ENCODE measurements at places on chromosomes 1 and 21. TPM values are rescaled to one million over a fixed set of nuclear protein-coding genes. Genes with fewer than 3 reads are reported as not detected.

Gene CELA2B
- 0.41 TPM for total RNA-seq

DNA sequence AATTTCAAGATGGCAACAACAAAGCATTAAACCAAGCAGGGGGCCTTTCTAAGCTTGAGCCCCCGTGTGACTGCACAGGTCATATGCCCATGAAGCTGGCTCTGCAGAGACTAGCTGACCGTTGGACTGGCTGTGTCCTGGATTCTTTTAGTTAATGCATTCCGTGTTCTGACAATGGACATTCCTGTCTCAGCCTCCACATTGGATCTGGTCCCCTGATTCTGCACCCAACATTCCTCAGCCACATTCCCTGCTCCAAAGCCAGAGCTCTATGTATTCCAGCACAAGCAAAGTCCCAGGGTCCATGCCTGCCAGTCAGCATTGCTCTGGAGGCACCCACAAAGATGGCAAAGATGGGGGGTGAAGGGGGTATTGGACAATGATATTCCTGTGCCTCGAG is 5.1 kb upstream of the NAV1 start:
- no peak overlapping the region for H3K27ac ChIP-seq
- DNase-seq: no peak
- no peaks in the 10 kb centered on the region for H3K4me1 ChIP-seq

Gene SH2D1B
- total RNA-seq: 0.82 TPM

Gene GOLT1A
- not detected for total RNA-seq

Gene LCK
- 342 TPM for total RNA-seq

DNA sequence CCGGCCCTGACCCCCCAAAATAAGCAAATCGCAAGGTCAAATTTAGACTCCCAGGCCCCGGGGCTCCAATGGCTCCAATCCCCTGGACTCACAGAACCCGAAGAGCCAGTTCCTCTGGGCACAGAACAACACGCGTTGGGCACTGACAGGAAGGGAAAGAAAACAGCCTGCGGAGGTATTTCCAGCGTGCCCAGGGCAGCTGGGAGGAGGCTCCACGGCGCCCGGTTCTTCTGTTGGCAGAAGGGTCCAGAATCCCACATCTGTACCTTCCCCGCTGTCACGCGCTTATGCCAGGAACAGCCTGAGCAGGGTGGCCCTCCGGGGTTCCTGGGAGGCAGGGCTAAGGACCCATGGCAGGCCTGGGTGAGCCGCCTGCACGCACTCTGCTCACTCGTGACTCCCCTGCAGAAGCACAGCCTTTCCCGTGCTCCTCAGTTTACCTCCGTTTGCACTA is 85.5 kb downstream of the RIPK4 start:
- H3K4me3 ChIP-seq: no peak overlapping the region
- H3K27ac ChIP-seq: no peak overlapping the region
- no peak for DNase-seq
- H3K36me3 ChIP-seq: no peaks in the 10 kb centered on the region
- no peaks in the 10 kb centered on the region for H3K4me1 ChIP-seq

Gene STYXL2
- total RNA-seq: not detected

DNA sequence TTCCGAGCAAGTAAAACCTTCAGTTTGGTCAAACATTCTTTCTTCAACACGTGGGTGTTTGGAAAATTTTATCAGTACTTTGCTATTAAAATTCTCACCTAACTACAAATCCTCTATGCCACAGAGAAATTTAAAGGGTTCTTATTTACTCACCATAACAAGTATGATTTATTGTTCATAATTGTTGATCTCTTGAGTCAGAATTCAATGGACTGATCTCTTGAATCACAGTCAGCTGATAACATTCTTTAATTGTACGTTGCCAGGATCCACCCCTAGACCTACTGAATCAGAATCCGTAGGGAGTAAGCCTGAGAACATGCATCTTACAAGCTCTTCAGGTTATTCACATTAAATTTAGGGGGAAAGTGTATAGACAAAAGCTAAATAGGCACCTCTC is 51.2 kb downstream of the DIPK1A start:
- H3K4me3 ChIP-seq: no peak overlapping the region
- no peaks in the 10 kb centered on the region for H3K4me1 ChIP-seq
- DNase-seq: no peak
- H3K36me3 ChIP-seq: peaks cover 12% of the 10 kb centered on the region
- no peaks in the 10 kb centered on the region for H3K27me3 ChIP-seq

Gene SPRR2B
- total RNA-seq: not detected

- DNase-seq: peak; percentile 17
- H3K27ac ChIP-seq: peak overlapping the region; percentile 52
- no peaks in the 10 kb centered on the region for H3K27me3 ChIP-seq
These were observed 59.4 kb downstream of the NRIP1 start for GRCh38 chr21:15005391-15005790.

Gene CCSAP
- total RNA-seq: 8.9 TPM

Gene PPIH
- 38.7 TPM for total RNA-seq

DNA sequence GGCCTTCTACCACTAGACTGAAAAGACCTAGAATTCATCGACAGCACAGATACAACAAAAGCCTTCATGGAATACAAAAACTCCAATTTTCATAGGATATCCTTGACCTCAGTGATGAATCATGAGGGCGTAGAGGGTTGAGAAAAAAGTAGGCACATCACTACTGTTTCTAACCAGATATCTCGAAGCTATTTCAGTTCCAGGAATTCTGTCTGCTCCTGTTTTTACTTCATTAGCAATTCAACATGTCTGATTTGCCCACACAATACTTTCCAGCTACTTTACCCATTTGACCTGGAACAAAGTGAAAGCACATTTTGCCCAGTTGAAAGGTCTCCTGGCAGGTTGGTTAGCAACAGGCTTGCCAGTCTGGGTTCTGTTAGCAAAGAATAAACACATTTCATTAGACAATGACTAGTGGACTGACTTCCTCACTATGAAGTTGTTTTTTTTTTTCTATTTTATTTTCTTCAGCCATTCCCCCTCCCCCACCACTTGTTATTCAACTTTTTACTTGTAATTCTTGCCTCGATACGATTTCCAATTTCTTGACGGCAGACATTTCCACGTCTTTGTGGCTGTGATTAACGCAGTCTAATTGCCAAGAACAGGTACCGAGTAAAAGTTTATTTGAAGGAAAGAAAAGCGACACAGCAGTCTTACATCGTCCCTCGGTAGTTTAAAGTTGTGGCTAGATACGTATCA is 4.0 kb upstream of the ZBTB18 start:
- DNase-seq: no peak
- no peaks in the 10 kb centered on the region for H3K36me3 ChIP-seq
- peak overlapping the region; percentile 96 for H3K27ac ChIP-seq
- H3K4me1 ChIP-seq: peaks cover 31% of the 10 kb centered on the region
- H3K27me3 ChIP-seq: no peaks in the 10 kb centered on the region

Gene TGFB2
- total RNA-seq: not detected

GRCh38 chr1:234997201-234997895 is 131.3 kb downstream of the TOMM20 start:
- peaks cover 2% of the 10 kb centered on the region for H3K4me1 ChIP-seq
- DNase-seq: no peak

- DNase-seq: no peak
- H3K4me3 ChIP-seq: no peak overlapping the region
- H3K27me3 ChIP-seq: peaks cover 3% of the 10 kb centered on the region
- no peaks in the 10 kb centered on the region for H3K4me1 ChIP-seq
These were observed 34.8 kb downstream of the TTLL7 start for GRCh38 chr1:83964153-83964552.

Gene C4BPB
- 1.3 TPM for total RNA-seq

- no peak overlapping the region for H3K27ac ChIP-seq
- no peaks in the 10 kb centered on the region for H3K36me3 ChIP-seq
- H3K27me3 ChIP-seq: no peaks in the 10 kb centered on the region
- H3K4me1 ChIP-seq: peaks cover 3% of the 10 kb centered on the region
- H3K4me3 ChIP-seq: no peak overlapping the region
- DNase-seq: no peak
These were observed 70.9 kb upstream of the PPP2R5A start for GRCh38 chr1:212214325-212214724.

Gene PLEKHA6
- total RNA-seq: 1.6 TPM

DNA sequence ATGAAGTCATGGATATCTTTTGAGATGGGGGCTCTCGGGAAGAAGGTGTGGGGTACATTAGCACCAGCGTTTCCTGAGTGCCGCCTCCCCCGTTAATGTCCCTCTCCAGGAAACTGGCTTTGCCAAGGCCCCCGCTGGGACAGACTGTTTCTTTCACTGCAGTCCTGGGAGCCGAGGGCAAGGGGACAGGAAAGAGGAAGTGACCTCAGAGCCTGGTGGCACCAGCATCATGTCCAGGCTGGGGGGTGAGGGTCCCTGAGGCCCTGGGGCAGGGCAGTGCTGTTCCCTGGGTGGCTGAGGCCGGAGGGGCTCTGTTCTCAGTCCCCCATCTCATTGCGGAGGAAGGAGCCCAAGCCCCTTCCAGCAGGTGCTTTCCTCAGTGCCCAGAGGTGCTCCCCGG is 5.8 kb downstream of the PFKL start:
- no peak overlapping the region for H3K27ac ChIP-seq
- H3K36me3 ChIP-seq: peaks cover 12% of the 10 kb centered on the region
- H3K4me1 ChIP-seq: peaks cover 44% of the 10 kb centered on the region
- H3K4me3 ChIP-seq: no peak overlapping the region
- DNase-seq: no peak
- H3K27me3 ChIP-seq: no peaks in the 10 kb centered on the region

Gene CD1E
- total RNA-seq: not detected

Gene ERO1B
- 15.4 TPM for total RNA-seq

DNA sequence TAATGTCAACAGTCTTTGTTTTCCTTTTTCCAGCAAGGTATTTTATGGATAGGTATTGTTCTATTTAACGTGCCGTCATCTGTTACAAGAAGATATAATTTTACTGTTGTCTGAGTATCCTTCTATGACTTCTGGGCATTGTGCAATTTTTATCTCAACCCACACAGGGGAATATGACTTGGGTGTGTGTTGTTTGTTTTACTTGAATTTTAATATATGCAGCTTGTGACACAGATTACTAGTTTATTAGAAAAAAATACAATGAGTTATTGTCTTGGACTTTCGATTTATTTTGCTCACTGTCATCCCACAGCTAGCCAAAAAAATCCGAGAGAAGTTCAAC is 111.9 kb downstream of the CACHD1 start:
- H3K36me3 ChIP-seq: no peaks in the 10 kb centered on the region
- no peak overlapping the region for H3K4me3 ChIP-seq
- H3K4me1 ChIP-seq: no peaks in the 10 kb centered on the region
- DNase-seq: no peak
- no peak overlapping the region for H3K27ac ChIP-seq

DNA sequence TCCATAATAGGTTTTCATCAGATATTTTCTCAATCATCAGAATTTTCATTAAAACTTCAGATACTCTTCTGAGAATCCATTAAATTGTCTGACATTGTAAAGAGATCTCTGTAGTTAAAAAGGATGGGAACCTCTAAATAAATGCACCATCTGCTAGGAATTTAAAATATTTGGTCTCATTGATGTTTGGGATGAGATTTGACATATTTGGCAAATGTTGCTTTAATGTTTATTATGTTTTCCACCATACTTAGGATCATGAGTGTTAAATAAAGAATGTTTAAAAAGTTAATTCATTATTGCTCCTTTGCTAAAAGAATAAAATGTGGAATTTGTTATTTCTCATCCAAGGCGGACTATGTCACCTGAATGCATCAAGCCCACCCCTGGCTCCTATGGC is 85.5 kb upstream of the VANGL1 start:
- H3K4me1 ChIP-seq: no peaks in the 10 kb centered on the region
- no peak for DNase-seq
- H3K27me3 ChIP-seq: no peaks in the 10 kb centered on the region
- H3K36me3 ChIP-seq: no peaks in the 10 kb centered on the region

Gene PPFIA4
- total RNA-seq: 0.66 TPM

Gene KRTAP15-1
- total RNA-seq: not detected

- H3K27ac ChIP-seq: no peak overlapping the region
- DNase-seq: no peak
- H3K4me3 ChIP-seq: no peak overlapping the region
- H3K4me1 ChIP-seq: no peaks in the 10 kb centered on the region
- no peaks in the 10 kb centered on the region for H3K36me3 ChIP-seq
These were observed 57.6 kb upstream of the CD34 start for GRCh38 chr1:207968521-207969009.

Gene CFHR3
- total RNA-seq: not detected

DNA sequence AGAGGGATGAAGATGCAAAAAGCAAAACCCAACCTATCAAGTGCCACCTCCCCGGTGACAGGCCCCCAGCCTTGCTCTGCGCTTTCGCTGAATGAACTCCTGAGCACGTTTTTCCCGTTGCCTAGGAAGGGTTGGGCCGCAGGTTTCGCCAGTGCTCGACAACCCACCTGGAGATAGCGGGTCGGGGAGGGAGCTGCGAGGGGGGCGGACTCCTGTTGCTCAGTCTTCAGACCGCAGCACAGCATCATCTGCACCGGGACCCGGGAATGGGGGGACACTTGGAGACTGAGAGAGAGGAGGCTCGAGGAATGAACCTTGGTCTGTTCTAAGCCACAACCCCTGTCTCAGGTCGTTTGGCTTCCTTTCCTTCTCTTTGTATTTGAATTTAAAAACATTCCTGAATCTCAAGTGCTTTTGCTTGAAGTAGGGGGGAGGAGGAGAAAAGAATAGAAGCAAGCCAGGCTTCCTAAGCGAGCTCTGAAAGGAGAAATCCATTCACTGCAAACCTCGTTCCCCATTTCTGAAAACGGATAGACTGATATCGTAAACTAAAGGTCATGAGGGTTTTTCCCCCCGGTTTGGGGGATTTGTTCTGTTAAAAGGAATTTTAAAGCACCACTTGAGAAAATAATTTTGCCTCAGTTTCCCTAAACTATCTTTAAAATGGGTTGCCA is 1.2 kb downstream of the AK5 start:
- peaks cover 36% of the 10 kb centered on the region for H3K4me1 ChIP-seq
- H3K4me3 ChIP-seq: peak overlapping the region; percentile 56
- no peak overlapping the region for H3K27ac ChIP-seq
- DNase-seq: peak; percentile 28
- H3K36me3 ChIP-seq: no peaks in the 10 kb centered on the region

Gene IL20
- not detected for total RNA-seq

DNA sequence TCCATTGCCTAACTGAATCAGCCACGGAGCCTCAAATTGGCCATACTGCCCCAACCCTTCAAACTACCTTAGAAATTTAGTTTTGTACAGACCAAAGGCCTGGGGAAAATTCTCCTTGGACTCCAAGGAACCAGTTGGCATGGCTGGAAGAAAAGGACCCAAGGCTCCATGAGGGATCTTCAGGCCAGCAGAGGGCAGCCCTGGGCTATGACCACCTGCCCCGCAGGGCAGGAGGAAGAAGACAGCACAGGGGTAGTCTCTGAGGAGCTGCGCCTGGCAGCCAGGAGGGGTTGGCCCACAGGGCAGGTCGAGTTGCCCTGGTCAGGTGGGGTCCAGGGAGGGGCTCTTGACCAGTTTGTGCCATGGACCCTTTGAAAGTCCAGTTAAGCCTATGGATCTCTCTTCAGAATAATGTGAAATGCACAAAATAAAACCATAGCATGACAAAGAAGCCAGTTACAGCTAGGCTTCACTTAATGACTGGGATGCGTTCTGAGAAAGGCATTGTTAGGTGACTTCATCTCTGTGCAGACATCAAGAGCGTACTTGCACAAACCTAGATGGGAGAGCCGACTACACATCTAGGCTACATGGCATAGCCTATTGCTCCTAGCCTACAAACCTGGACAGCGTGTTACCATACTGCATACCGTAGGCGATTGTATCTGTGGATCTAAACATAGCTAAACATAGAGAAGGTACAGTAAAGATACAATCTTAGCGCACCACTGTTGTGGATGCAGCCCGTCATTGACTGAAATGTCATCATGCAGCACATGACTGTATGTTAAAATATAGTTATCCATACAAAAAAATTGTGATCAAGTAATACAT is 26.1 kb downstream of the CACNA1S start:
- H3K27ac ChIP-seq: no peak overlapping the region
- H3K4me1 ChIP-seq: no peaks in the 10 kb centered on the region
- peaks cover 29% of the 10 kb centered on the region for H3K27me3 ChIP-seq
- no peaks in the 10 kb centered on the region for H3K36me3 ChIP-seq
- H3K4me3 ChIP-seq: no peak overlapping the region
- DNase-seq: no peak

Data from T-cell (primary cell).